HT1080 (cell line): ENCODE measurements at places on chromosomes 5 and 9.

DNA sequence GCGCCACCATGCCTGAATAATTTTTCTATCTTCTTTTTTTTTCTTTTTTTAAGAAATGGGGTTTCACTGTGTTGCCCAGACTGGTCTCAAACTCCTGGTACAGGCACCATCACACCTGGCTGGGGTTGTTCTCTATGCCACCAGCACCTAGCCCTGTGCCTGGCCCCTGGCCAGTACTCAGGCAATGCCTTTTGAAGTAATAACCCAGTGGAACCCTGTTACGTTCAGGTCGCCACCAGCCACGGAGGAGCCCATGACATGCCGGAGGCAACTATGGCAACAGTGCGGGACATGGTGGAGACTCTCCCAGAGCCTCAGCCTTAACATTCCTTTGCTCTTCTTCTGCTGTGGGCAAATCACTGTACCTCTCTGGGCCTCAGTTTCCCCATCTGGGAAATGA lies 14.1 kb downstream of the COL15A1 start:
- DNase-seq: no peak

DNA sequence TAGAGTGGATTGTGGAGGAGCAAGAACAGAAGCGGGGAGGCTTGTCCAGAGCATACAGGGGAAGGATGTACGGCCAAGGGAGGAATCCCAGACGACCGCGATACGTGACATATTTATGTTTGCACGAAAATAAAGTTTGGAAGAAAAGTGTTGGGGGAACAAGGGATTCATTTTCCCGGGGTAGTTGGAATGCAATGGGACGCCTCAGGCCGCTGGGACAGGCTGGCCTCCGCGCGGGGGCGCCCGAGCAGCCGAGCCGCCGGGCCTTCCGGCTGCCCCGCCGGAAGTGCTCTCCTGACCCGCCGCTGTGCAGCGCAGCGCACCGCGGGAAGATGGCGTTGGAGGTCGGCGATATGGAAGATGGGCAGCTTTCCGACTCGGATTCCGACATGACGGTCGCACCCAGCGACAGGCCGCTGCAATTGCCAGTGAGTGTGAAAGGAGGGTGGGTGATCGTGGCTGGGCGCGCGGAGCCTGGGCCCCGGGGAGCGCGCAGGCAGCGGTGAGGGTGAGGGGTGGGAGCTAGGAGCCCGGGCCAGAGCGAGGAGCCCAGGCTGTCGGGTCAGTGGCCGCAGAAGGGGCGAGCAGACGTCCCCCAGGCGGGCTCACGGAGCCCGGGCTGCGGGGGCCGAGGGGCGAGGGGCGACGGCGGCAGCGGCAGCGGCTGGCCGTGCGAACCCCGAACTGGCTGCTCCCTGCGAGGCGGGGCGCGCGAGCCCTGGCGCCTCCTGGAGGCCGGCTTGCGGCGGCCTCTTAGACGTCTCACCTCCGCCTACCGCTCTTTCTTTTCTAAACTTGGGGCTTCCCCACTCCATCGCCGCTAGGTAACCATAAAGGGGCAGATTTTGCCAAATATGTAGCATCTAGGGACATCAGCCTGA lies at the start of gene PHAX:
Gene PHAX, plus strand, starts transcription at position 317 of the 881 bp plus-strand sequence. Its CDS starts 16 bp downstream, at position 333.
- peak; percentile 79 for DNase-seq

DNA sequence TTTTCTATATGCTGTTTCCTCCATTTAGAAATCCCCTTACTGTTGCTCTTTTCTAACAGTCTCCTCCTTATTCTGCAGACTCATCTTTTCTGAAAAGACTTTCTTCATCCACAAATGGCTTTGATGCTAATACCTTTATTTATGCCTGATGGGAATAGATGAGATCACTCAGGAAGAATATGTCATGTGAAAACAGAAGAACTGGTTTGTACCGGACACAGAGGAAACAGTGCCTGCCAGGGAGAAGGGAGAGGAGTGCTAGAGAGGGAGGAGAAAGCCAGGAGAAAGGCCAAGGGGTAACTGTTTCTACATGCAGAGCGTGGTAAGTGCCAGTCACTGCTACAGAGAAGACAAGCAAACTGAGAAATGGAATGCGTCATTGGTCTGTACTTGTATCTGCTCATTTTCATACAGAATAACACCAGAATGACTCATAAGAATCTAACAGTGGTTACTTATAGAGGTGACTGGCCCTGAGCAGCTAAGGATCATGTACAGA lies 45.9 kb upstream of the PJA2 start:
- peak; percentile 100 for DNase-seq

- DNase-seq: no peak
Observed at GRCh38 chr5:109247986-109248385, 161.8 kb downstream of the PJA2 start.

DNA sequence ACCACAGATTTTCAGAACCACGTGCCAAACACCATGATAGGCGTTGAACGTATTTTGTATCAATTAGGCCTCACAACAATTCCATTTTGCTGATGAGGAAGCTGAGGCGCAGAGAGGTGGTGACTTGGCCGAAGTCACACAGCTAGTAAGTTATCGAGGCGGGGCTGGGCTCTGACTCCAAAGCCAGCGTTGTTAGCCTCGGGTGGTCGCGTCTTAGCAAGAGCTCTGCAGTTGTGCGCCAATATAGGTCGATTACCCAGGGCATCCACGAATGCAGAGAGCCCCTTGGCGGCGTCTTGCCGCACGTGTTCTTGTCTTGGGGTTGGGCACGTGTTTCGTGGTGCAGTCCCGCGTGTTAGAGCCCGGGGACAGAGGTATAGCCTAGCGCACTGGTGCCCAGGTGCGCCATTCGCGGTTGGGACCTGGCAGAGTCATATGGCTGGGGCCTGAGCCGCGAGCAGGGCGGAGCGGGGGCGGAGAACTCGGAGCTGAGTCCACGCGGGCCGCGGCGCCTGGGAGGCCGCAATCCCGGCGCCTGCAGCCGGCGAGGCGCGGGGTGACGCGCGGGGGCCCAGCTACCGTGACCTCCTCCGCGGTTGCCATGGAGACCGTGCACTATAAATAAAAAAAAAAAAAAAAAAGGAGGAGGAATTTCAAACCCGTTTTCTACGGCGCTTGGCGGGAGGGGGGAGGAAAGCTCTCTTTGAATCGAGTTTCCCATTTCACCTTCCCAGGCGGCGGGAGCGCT lies 62.3 kb downstream of the CXXC5 start:
- DNase-seq: no peak

DNA sequence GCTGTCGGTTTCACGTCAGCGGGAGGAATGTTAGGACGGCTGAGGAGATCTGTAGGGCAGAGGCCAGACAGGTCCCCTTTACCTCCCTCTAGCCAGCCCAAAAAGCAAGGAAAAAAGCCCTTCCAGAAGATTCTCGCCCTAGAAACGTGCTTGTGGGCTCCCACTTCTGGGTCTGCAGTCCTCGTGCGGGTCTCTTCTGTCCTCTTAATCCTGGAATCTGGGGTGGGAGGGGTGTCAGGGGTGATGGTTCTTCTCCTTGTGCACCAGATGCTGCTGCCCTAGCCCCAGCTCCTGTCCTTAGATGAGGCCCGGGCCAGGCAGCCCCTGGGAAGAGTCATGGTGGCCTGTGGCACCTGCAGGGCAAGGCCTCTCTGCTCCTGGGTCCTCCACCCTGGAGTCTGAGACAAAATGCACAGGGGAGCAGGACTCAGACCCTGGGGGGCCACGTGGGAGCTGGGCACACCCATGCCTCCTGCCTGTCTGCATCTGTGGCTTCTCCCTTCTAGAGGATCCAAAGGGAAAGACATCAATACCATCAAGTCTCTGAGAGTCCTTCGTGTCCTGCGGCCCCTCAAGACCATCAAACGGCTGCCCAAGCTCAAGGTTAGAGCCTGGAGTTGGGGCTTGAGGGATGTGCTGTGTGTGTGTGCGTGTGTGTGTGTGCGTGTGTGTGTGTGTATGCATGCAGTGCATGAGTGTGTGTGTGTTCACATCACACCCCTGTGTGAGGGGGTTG lies 174.2 kb downstream of the CACNA1B start:
- no peak for DNase-seq

- DNase-seq: no peak
Observed at GRCh38 chr5:132675936-132676689, 2.3 kb downstream of the IL4 start.

DNA sequence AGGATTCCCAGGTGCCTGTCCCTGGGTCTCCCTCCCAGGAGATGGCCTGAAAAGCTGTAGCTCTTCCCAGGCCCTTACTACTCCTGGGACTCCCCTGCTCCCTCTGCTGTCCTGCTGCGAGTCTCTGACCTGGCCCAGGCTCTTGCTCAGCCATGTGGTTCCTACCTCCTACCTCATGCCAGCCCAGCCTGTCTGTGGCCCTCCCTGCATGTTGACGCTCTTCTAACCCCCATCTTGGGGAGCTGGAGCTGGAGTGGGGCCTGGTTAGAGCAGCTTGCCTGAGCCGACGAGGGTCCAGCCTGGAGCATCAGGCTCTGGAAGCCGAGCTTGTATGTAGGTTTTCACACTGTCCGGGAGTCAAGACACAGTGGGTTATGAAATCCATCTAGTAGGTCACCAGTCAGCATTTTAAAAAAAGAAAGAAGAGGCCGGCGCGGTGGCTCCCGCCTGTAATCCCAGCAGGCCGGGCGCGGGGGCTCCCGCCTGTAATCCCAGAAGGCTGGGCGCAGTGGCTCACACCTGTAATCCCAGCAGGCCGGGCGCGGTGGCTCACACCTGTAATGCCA lies 244.4 kb downstream of the FANCC start:
- DNase-seq: peak; percentile 27

GRCh38 chr5:112492291-112492690 lies 73.2 kb upstream of the EPB41L4A start:
- DNase-seq: peak; percentile 56

- no peak for DNase-seq
Observed at GRCh38 chr5:89125372-89125771, 242.4 kb upstream of the MEF2C start.

DNA sequence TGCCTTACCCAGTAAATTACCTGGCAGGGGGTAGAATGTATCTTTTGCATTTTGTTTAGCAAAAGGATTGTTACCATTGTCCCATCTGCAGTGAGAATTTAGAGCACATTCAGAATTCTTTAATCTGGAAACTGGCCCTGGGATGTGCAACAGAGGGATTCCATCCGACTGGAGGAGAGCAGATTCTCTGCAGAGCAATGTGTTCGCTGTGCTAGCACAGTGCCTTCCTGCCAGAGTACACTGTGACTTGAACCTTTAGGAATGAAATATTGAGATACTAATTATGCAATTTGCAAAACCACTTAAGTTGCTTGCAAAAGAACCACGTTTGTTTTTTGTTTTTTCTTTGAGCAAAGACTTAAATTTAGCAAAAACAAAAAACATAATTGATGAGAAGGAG lies 22.5 kb upstream of the DMRT1 start:
- no peak for DNase-seq

GRCh38 chr5:141611289-141611688 lies 7.5 kb downstream of the DIAPH1 start:
- no peak for DNase-seq

DNA sequence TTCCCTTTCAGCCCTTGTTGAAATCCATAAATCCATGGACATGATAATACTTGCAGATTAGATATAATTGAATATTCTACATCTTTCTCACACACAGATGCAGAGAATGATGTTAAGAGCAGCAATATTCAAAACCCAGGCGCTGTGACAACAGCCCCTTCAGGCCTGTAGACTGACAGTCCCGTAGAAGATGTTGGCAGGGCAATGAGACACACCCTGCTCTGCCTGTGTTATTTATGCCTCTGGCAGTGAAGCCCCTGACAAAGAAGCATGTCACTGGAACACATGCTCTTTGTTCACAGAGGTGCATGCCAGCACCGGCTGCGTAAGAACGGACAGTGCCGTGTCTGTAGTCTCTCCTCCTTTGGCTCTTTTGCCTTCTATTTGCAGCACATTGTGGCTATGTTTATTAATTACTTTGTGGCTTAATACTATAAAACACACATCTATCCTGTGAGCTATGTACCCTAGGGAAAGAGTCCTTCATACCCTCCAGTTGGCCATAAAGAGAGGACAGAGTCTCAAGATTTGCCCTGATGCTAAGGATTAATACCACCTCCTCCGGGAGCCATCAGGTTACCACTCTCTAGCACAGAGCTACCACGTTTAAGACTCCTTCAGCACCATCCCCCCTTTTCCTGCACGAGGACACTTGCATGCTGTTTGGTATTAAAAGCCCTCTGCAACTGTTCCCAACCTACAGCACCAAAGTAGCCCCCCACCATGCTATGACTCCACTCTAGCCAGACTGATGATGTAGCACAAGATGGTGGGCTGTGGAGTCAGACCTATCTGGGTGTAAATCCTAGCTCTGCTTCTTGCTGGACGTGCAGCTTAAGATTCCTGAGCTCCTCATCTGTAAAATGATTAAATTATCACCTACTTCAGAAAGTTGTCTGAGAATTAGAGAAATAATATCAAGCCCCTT lies 2.0 kb upstream of the ANP32B start:
- DNase-seq: no peak

- DNase-seq: peak; percentile 78
Observed at GRCh38 chr9:72443855-72444254, 77.6 kb upstream of the TMC1 start.

DNA sequence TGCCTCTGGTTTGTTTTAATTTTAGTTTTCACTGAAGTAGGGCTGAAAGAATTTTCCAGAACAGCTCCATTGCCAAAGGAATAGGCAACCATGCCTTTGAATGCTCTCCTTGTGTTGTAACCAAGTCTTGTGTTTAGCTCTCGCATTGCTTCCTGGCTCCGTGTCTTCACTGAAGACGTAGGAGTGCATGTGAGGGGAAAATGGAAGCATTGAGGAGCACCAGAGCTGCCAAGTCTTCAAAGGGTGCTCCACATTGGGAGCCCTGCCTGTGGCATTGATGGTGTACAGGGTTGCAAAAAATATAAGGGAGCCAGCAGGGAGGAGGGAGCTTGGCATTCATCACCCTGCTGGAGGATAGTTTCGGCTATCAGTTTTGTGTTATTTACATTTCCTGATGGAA lies 86.6 kb downstream of the NTRK2 start:
- DNase-seq: no peak

DNA sequence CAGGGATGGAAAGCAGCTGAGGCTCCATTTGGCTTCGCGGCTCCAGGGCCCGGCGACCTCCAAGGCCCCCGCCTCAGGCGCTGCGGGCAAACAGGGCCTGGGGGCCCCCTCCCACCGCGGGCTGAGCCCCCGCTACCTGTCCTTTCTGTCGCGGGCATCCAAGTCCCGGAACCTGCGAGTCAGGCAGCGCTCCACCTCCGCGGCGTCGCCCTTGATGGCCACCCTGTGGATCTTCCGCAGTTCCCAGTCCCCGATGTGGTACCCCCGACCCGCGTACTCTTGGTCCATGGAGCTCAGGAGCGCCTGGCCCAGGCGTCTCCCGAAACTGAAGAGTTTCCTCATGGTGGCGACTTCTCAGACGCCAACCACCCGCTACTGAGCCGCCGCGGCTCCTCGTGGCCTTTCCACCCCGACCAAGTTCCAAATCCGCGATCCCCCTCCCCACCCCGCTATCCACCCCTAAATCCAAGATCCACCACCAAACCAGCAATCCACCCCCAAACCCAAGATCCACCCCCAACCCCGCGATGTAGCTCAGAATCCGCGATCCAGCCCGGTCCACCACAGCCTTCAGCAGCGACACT lies 86.5 kb upstream of the CCDC180 start:
- DNase-seq: no peak
